ENCODE measurements at places on chromosomes 2 and 18.

DNA sequence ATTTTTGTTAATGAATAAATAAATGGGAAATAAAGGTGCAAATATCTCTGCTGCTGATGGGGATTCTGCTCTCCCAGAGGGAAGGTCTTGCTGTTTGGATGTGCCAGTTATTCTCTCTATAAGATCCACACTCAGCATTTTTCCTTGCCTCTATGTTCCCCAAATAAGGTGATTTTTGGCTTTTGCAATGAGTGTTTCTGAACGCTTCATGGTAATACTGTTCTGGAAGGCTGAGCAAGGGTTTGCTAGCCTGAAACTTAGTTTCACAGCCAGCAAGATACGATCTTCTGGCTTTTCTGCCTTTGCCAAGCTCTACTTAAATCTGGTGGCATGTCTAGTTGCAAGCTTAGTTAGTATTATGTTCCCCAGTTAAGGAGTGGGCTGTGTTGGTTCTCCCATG lies 114.6 kb downstream of the LPIN1 start:
- no peak for DNase-seq

- no peak for DNase-seq
Measured at GRCh38 chr2:216103213-216103612, 5.9 kb upstream of the XRCC5 start.

- DNase-seq: no peak
Measured at GRCh38 chr2:230664128-230664527, 48.5 kb upstream of the CAB39 start.

- DNase-seq: no peak
Measured at GRCh38 chr18:36889321-36889720, 60.4 kb downstream of the KIAA1328 start.

GRCh38 chr18:62211325-62211828 lies 24.3 kb downstream of the RELCH start:
- no peak for DNase-seq

- DNase-seq: no peak
Measured at GRCh38 chr2:197028230-197028629, 101.7 kb upstream of the PGAP1 start.

- no peak for DNase-seq
Measured at GRCh38 chr2:215882689-215883088, 130.7 kb downstream of the MREG start.

GRCh38 chr2:46913471-46914381 lies 1.9 kb downstream of the MCFD2 start:
- DNase-seq: no peak

- no peak for DNase-seq
Measured at GRCh38 chr2:25293145-25293544, 48.6 kb downstream of the DNMT3A start.

DNA sequence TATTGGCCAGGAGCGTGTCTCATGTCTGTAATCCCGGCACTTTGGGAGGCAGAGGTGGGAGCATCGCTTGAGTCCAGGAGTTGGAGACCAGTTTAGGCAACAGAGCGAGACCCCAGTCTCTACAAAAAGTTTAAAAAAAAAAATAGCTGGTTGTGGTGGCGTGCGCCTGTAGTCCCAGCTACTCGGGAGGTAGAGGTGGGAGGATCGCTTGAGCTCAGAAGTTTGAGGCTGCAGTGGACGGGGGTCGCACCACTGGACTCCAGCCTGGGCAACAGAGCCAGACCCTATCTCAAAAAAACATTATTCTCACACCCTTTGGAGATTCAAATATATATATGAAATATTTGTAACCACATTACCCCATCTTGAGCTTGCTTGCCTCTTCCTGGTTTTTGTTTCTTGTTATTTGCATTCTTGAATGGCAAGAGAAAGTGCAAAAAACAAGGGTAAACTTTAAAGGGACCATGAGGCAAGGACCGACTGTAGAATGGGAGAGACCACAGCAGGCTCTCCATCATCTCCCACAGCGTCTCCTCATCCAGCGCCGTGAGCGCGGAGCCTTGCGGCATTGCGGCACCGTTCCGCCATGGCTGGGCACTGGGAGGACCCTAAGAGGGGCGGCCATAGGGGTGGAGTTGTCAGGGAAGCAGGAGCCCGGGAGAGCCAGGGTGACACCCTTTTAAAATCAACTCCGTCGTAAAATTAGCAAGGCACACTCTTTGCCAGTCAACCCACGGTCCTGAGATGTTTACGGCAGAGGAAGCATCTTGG lies 1.4 kb downstream of the ELP2 start:
- DNase-seq: no peak
